ENCODE measurements at places on chromosomes 1 and 21.

GRCh38 chr1:209652121-209652735 is at the start of gene LAMB3:
LAMB3 (minus strand) TSS chr1:209652425; CDS start chr1:209650944, 1,481 bp downstream.
- no peak for DNase-seq

DNA sequence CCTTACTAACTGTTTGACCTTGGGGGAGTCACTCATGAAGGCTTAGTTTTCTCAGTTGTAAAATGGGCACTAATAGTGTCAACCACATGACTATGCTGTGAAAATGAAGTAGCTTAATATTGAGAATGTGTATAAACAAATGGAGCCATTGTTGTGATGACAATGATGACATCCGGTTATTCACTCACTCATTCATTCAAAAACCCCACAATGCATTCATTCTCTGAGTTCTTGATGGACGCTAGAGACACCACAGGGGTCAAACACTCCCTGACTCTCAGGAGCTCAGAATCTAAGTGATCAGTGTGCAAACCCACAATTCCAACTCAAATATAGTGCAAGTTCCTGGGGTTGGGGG is 138.9 kb downstream of the FOXD2 start:
- no peak for DNase-seq

- DNase-seq = no peak
Measured at GRCh38 chr21:40840401-40841125, 6.4 kb downstream of the DSCAM start.

DNA sequence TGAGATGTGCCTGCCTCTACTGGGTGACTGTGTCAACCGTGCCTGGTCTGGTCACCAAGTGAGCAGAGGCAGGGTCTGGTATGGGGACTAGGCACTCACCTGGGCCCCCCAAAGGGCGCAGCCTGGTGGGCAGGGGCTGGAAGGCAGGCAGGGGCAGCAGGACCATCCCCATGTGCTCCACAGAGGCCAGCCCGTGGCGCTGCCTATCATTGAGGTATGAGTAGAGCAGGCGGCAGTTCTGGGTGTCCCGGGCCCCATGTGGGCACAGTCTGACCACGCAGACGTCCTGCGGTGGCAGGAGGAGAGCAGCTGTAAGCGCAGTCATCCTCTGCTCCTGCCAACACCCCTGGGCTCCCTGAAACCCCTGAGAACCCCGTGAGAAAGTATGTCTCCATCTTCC is 23.7 kb downstream of the SPOCD1 start:
- DNase-seq = no peak

DNA sequence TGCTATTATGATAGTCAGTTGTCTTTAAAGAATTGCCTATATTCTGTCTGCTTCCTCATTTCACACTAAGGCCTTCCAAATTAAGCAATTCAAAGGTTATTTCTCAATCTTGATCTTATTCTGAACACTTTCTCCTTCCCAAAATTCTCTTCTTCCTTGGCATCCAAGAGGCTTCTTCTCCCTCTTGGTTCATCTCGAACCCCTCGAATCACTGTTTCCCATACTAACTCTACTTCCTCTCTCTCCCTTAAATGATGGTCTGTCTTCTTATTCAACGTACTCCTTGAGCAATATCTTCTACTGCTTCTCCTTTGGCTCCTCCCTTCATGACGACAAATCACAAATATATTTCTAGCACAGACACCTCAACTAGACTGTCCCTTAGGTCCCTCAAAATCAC is 4.5 kb downstream of the COPA start:
- DNase-seq = no peak

DNA sequence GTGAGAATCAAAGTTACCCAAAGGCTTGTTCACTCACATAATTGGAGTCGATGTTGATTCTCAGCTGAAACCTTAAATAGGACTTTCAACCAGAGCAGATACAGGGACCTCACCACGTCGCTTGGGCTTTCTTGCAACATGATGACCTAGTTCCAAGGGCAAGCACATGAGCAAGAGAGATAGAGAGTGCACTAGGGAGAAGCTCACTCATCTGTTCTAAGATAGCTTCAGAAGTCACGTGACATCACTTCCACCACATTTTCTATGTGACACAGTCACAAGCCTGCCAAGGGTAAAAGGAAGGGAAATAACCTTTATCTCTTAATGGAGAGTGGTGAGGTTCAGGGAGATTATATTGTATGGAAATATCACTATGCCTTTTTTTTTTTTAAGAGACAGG is 470.1 kb upstream of the PLXNA2 start:
- no peak for DNase-seq

- DNase-seq = no peak
Measured at GRCh38 chr1:19648689-19649088, 4.6 kb downstream of the NBL1 start.

DNA sequence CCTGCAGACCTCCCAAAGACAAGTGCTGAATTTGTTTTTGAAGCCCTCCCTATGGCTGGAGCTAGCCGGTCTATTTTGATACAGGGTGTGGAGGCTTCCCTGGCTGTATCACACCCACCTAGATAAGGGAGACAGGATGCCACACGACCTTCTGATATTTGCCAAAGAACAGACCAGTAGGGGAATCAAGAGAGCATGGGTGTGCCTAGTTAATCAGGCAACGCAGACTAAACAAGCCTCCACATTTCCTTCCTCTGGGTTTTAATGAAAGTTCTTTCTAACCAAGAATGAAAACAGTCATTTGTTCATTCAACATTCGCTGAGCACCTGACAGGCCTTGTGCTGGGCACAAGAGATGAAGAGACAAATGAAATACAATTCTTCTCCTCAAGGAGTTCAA is 446.8 kb downstream of the PLPP3 start:
- no peak for DNase-seq

DNA sequence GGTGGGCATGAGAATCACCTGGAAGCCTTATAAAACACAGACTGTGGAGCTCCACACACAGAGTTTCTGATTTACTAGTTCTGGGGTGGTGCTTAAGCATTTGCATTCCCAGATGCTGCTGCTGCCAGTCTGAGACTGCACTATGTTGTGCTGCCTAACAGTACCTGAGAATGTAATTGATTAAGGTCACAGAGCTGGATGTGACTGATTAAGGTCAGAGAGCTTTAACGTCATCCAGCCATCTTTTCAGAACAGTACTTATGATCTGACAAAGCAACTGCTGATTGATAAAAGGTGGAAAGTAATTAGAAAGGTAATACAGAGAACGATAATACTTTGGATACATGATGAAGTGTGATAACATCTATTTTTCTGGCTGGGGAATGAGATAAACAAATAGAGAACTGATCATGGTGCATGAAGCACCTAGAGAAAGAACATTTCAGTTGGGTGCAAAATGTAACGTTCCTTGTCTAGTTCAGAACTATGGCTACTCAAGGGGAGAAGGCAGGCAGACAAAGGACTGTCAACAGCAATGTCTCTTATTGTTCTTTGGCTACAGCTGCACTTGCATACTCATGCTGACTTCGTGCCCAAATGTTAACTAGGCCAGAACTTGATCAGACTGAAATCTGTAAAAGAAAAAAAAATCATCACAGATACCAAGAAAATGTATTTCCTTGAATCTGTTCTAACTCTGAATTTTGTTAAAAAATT is 3.7 kb upstream of the UCK2 start:
- no peak for DNase-seq

DNA sequence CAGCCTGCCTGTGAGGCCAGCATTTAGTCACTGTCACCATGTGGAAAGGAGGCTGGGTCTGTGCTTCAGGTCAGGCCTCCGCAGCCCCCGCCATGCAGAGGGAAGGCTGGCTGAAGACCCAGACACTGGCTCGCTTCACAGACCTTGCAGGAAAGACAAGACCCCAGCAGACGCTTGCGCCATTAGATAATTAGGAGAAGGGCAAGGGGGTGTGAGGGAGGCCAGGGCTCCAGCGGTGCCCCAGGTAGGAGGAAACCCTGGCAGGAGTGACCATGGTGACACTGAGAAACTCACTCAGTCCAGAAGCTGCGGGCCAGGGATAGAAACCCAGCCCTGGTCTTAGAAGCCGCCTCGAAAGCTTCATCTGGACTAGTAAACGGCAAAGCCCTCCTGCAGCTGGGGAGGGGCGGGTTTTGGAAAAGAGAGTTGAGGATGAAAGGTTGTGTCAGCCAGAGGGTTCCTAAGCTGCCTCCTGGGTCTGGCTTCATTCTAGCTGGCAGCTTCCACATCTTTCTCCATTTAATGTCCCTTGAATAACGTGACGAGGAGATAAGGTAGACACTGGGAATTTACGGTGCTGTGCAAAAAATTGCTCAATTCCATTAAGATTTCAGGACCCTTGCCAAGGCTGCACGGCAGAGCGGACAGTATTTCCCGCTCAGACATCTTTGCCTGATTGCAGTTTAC is 294.1 kb upstream of the VAMP3 start:
- DNase-seq = no peak

All from stimulated activated CD8-positive, alpha-beta memory T cell treated with anti-CD3 and anti-CD28 coated beads, Interleukin-2, amount 100 ng/mL, for 1 hour (primary cell).